ENCODE measurements at places on chromosomes 1 and 21.

GRCh38 chr1:17540255-17541001 is 930 bp downstream of the ARHGEF10L start:
- no peak for DNase-seq

DNA sequence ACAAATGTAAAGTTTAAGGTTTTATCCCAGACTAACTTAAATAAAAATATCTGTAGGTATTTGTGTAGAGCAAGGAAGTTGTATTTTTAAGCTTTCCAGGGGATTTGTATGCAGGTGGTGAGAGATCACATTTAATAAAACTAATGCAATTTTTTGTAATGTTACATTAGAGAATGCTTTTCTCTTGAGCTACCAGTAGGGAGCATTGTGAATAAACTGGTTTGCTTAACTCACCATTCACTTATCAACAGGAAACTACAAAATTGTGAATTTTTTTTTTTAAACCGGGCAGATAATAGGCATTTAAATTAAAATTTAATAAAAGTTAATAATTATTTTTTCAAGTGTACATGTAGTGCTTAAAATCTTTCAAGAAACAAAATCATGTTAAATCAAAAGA is 78.6 kb downstream of the IVNS1ABP start:
- DNase-seq = no peak

- DNase-seq = no peak
Measured at GRCh38 chr1:116879478-116880133, 30.1 kb upstream of the PTGFRN start.

- DNase-seq = no peak
Measured at GRCh38 chr21:43315244-43316137, 111.4 kb downstream of the SIK1 start.

- no peak for DNase-seq
Measured at GRCh38 chr1:98278055-98278454, 357.2 kb upstream of the DPYD start.

GRCh38 chr21:44647222-44647552 is 973 bp downstream of the KRTAP10-11 start:
- DNase-seq = no peak

GRCh38 chr1:23588749-23589548 is 29.6 kb upstream of the ID3 start:
- DNase-seq = no peak

GRCh38 chr1:154263465-154264332 is 8.7 kb upstream of the HAX1 start:
- DNase-seq = no peak

Data from foreskin melanocyte (primary cell).